ENCODE measurements at places on chromosomes 11 and 22.
A peak's percentile ranks its signal among the peaks of the same experiment; 100 is the strongest.

- DNase-seq = no peak
These were observed 88.1 kb downstream of the MICAL2 start for GRCh38 chr11:12198251-12199222.

GRCh38 chr11:106821826-106822225, 196.4 kb downstream of the GUCY1A2 start:
- no peak for DNase-seq

DNA sequence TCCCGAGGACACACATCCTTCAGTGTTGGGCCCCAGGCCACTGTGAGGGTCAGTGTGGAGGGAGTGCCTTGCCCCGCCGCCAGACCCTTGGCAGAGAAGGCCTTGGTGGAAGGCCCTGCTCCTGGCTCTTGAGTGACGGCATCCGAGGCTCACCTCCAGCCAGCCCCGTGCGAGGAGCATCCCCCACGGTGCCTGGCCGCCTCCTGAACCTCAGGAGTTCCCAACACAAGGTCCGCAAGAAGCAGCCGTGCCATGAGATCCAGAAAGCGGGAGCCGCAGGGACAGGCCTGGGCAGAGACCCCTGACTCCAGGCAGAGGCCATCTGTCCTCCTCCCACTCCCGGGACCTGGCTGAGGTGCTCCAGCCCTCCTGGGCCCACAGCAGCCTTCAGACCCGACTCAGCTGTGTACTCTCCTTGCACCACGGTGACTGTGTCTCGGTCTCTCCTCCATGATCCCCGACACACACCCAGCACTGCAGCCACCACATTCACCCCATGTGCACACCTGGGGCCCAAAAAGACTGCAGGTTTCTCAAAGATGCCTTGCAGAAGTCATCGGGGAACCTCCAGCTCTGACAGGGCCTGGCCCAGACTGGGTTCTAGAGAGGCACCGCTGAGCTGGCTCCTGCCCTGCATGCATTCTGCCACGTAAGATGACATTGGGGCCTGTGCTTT, 870.2 kb downstream of the BRD1 start:
- no peak for DNase-seq

- no peak for DNase-seq
These were observed 890.5 kb downstream of the BRD1 start for GRCh38 chr22:48937032-48937639.

GRCh38 chr11:111639226-111639925, 37.1 kb downstream of the SIK2 start:
- DNase-seq = no peak

GRCh38 chr11:40125054-40125453, 1334.4 kb downstream of the LRRC4C start:
- no peak for DNase-seq

GRCh38 chr11:116656011-116656410, 116.8 kb downstream of the BUD13 start:
- DNase-seq = no peak

GRCh38 chr11:71474771-71475483, 21.9 kb downstream of the NADSYN1 start:
- DNase-seq = no peak

DNA sequence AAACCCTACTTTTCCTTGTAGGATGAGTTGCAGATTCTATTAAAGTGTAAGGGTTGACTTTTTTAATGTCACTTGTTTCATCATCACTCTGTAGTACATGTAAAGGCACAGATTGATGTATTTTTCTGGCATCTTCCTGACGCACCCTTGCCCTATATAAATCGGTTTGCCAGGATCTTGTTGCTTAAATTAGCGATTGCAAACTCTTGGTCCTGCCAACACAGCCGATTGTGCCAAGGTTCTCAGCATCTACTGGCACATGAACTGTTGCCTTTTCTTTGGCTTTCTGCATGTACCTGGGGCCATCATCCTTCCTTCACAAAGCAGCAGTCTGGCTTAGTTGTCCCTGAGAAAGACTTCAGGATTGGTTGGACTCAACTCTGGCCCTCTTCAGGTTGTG, 7.5 kb upstream of the LIN7C start:
- no peak for DNase-seq

GRCh38 chr22:37173709-37174108, 14.3 kb downstream of the C1QTNF6 start:
- no peak for DNase-seq

- DNase-seq = no peak
These were observed 171.3 kb downstream of the GRIK4 start for GRCh38 chr11:120682866-120683265.

DNA sequence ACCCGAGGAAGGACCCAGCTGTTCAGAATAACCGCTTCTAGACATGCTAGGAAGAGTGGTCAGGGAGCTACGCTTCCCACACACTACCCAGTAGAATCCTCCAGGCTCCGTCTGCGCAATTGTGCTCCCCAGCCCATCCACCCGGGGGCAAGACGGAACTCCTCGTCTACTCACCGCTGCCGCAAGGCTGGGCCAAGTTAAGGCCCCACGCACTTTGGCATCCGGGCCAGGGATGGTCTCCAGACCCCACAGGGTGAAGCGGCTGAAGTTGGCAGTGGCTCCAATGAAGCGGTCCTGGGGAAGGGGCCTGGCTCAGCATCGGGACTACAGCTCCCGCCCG, 757 bp downstream of the RNASEH2C start:
- peak; percentile 30 for DNase-seq

GRCh38 chr11:62546929-62547625, 471 bp upstream of the AHNAK start:
- DNase-seq = no peak

DNA sequence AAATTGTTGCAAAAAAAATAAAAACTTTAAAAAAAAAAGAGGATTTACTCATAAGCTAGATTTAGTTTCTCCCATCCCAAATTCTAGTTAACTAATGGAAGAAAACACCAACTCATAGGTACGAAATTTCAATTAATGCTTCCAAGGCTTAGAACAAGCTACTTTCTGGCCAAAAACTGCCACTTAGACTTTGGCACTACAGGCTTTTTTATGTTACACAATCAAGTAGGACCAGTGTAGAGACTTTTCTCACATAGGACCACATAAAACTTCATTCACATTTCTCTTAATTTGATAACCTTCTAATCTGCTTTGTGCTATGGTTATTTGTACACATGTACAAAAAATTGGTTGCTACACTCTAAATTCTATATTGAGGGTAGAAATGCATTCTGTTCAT, 3.1 kb downstream of the ST13 start:
- no peak for DNase-seq

DNA sequence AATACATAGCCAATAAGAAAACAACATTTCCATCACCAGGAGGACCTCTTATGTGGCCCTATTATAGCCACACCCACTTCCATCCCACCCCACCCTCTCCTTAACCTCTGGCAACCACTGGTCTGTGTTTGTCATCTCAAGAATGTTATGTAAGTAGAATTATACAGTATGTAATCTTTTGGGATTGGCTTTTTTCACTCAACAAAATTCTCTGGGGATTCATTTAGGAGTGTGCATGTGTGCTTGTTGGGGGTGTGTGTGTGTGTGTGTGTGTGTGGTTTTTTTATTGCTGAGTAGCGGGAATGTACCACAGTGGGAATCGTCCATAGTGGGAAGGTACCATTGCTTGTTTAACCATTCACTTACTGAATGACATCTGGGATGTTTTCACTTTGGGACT, 5.2 kb downstream of the KCNJ5 start:
- DNase-seq = no peak

GRCh38 chr11:32153747-32154146, 62.9 kb downstream of the RCN1 start:
- no peak for DNase-seq

DNA sequence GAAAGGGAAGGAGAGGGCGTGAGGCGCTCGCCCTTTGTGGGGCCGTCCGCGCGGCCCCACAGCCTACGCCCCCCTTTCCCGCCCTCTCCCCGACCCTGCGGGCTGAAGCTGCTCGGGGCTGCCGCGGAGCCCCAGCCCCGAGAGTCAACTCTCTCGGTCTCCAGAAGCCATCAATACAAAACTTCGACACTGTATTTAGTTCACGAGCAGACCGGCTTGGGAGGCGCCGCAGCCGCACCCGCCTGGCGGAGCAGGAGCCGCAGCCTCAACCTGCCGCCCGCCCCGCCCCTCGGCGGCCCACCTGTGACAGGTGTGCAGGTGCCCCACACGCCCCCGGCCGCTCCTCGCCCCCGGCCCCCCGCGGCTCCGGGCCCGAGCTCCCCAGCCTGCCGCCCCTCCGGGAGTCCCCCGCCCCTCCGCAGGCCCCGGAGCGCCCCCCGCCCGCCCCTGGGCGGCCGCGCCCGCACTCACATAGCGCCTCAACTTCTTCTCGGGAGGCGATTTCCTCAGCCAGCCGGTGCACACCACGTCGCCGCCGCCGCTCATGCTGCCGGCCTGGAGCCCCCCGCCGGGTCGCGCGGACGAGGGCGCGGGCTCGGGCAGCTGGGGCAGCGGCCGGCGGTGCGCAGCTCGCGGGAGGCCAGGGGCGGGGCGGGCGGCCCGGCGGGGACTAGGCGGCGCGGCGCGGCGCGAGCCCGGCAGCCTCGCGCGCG, at the start of gene GAB2:
TSS of gene GAB2 (minus strand) at position 646 of the 713 bp plus-strand sequence. CDS start at position 546, 100 bp downstream.
- DNase-seq = peak; percentile 20

DNA sequence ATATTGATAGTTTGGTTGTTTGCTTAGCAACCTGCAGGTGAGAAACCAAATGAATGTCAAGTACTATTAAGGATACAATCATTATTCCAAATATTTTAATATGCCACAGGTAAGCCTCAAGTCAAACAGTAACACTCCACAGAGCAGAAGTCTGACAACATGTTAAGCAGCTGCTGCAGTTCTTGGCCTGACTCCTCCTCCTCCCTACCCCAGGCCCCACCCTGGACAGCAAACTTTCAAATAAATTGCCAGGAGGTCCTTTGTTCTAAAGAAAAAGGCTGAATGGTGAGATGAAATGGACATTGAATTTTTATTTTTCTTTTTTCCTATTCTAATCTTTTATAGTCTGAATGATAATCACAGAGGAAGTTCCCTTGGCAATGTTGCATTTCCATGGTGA, 260.0 kb upstream of the POU2AF2 start:
- no peak for DNase-seq

DNA sequence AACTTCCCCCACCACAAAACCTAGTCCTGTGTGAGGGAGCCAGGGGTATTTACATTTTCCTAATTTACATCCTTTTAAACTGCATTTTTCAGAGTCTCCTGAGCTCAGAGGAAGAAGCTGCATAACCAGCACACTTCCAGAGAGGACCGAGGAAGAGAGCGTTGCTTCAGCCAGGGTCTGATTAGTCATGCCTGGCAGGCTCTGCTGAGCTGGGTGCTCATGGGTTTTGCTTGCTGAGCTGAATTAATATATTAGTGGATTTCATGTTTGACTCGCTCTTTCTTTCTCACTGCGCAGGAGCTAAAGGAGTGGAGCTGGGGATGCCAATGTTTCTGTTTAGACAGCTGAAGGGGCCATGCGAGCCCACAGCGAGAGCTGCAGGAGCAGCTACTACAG, 539.3 kb upstream of the B3GAT1 start:
- no peak for DNase-seq

DNA sequence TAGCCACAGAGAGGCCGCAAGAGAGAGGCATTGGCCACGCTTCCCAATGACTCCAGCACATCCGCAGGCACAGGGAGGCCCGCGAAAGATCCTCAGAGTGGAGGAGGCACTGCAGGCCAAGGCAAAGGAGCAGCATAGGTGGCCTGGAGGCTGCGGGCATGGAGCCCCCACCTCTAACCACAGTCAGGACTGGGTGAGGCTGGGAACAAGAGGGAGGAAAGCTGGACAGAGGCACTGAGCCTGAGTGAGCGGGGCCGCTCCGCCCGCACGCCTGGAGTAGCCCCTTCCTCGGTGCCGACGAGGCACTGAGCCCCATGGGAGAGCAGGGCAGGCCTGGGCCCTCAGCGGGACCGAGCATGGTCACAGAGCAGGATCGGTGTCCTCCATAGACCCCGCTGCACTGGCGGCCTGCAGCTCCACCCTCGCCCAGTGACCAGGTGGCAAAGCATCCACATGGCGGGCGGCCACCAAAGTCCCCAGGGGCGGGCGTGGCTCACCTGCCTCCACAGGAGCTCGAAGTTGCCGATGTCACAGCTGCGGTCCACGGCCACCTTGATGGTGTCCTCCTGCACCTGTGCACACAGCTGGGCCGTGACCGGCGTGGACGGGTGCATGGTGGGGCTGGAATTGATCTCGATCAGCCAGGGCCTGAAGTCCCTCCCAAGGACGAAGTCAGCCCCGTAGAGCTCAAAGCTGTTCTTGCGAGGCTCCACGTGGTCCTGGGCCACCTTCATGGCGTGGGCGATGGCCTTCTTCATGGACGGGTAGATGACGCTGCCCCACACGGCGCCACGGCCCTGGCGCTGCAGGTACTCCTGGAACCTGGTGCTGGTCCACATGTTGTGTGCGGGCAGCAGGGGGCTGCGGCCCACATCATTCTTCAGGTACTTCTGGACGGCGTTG, 18.9 kb upstream of the IL17REL start:
- peak; percentile 3 for DNase-seq

Measured in endothelial cell (in vitro differentiated cells).